SW 1271 (cell line): ENCODE measurements at places on chromosomes 7 and 10.

GRCh38 chr7:151091431-151091830, 5.2 kb downstream of the AGAP3 start:
- no peak for DNase-seq

DNA sequence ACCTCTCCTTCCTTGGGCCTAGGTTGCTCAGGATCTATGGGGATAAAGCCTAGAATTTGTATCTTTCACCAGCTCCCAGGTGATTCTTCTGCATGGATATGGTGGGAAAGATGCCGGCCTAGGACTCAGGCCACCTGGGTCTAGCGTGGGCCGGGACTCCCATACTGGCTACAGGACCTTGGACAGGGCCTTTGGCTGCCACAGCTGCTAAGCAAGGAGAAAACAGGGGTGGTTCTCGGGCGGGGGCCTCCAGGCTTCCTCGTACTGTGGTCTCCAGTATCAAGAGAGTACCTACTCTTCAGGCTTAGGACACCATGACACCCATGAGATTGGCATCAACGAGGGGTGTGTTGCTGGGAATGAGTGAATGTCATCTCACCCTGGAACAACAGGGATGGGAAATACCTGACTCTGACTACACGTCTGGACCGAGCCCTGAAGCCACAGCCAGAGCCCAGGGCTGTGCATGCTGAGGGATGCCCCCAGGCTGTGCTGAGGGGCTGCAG, 120.3 kb upstream of the ADAM12 start:
- no peak for DNase-seq

GRCh38 chr10:69866688-69867461, 65.2 kb downstream of the COL13A1 start:
- DNase-seq: no peak

DNA sequence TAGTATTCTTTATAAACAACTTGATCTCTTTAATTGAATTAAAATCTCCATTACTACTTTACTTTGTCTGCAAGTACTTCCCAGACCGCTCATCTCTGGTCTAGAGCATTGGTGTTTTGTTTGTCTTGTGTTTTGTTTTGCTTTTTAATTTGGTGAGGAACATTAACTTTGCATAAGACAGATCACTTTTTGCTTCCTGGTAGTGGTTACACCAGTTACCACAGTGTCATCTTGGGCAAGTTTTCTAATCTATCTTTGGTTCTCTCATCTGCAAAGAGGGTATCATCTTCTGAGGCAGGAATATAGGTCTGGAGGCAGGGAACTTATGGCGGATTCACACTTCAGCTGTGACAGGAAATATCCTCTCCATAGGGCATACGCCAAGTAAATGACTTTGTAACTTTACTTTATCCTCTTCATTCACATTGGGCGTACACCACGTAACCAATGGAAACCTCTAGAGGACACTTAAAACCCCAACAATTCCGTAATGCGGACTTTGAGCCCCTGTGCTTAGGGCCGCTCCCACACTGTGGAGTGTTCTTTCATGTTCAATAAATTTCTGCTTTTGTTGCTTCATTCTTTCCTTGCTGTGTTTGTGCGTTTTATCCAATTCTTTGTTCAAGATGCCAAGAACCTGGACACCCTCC, 83.2 kb upstream of the JAZF1 start:
- no peak for DNase-seq

DNA sequence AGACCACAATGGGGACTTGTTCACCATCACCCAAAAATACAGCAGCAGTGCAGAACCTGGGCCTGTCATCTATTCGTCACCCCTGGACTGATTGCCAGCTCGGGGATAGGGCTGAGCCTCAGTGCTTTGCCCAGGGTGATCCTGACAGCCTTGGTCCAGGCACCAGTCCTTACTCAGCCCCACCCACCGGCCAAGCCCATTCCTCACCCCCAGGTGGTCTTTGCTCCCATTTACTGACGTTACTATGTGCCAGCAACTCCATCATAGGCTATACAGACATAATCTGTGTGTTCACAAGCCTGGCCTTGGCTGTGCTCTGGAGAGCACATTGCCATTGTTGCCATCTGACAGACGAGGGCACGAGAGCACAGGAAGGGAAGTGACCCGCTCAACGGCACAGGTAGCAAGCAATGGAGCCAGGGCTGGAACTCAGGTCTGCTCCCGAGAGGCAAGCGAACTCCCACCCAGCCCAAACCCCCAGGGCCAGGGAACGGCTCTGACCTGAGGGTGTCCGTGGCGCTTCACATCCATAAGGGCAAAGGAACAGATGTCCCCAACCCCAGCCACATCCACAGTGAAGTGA, 6.8 kb downstream of the ATG9B start:
- no peak for DNase-seq

- no peak for DNase-seq
These were observed 188.9 kb downstream of the LRMDA start for GRCh38 chr10:75620356-75620755.

DNA sequence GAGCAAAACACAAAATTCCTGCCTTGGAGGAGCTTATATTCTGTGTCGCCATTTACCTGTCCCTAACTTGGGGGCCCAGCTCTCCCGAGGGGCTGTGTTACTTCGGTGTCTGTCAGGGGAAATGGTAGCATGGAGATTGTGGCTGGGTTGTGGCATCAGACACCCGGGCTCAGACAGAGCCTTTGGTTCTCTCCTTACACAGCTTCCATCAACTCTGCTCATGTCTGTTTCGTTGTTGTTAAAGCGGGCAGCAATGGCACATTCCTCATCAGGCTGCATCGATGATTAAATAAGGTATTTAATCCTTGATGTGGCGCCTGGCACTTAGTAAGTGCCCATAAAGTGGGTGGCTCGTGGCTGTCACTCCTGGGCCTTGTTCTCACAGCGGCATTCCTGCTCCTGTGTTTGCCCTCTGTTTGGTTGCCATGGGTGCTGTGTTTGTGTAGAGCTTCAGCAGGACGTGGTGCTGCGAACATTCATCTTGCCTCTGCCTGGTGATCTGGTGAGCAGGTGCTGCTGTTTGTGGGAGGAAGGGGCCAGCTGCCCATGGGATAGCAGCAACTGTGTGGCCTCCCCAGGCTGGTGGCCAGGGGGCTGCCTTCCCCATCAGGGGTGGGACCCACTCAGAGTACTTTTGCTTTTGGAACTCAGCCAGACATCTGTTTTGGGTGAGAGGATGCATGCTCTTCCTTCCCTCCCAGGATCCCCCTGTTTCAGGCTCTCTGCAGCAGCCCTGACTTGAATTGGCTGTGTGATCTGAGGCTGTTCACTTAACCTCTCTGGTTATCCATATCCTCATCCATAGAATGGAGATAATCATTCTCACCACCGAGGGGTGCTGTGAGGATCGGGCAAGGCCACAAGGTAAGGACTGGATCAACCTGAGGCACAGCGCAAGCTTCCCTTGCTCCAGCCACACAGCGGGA, 207.2 kb upstream of the SVIL start:
- DNase-seq: peak; percentile 41

GRCh38 chr10:49285232-49285631, 13.7 kb upstream of the C10orf71 start:
- DNase-seq: no peak

DNA sequence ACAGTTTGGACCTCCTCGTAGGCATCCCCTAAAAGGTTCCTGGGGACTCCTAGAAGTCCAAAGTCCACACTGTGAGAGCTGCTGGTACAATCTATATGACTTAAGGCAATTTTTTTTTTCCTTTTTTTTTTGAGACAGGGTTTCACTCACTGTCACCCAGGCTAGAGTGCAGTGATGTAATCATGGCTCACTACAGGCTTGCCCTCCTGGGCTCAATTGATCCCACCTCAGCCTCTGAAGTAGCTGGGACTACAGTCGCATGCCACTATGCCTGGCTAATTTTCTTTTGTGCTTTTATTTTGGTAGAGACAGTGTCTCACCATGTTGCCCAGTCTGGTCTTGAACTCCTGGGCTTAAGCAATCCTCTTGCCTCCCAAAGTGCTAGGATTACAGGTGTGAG, 4.6 kb upstream of the SPOCK2 start:
- DNase-seq: no peak

DNA sequence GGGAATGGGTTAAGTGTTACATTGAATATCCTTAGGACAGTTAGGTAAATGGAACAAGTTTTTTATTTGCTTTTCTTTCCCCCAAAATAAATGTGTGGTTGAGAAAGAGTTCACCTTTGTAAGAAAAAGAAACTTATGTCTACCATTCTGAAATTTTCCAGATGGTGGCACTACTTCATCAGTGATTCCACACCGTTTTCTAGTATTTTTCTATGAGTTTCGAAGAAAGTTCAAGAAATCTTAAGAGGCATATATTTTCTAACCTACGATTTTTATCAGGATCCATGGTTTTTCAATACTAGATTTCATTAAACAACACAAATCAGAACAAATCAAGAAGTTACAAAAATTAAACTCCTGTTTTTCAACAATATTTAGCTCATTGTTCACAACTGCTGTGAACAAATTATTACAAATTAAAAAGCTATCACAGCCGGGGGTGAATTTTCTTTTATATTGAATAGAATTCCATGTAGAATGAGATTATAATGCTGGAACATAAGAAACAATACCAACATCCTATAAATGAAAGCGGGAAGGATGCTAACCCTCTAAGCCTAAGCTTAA, 163.1 kb upstream of the NPVF start:
- DNase-seq: peak; percentile 10

GRCh38 chr10:34904191-34904590, 89.1 kb upstream of the PARD3 start:
- DNase-seq: no peak

DNA sequence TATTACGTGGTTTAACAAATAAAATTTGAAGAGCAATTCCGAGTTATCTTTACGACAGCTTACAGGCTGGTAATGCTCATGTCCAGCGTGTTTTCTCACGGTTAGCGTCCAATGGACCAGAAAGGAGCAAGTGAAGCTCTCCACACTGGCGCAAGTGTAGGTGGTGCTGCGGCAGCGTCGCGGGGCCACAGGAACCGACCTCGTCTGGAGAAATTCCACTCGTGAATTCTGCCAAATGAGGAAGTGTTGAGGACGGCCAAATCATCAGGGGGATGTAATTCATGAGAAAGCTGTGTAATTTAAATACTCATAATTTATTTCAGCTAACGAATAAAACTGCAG, 350 bp upstream of the ZNF37A start:
- no peak for DNase-seq

- DNase-seq: no peak
These were observed 74.1 kb upstream of the UNC5B start for GRCh38 chr10:71138166-71138830.

GRCh38 chr7:43632746-43633145, 49.8 kb downstream of the STK17A start:
- no peak for DNase-seq

- no peak for DNase-seq
These were observed 133.9 kb upstream of the FEZF1 start for GRCh38 chr7:122438492-122438891.

- DNase-seq: peak; percentile 32
These were observed 87.7 kb upstream of the PRKCQ start for GRCh38 chr10:6667679-6668270.
